A549 treated with Hydrocortisone at 1 μM for 4 hours (cell line): ENCODE measurements at places on chromosomes 4 and X. TPM values are rescaled to one million over a fixed set of nuclear protein-coding genes. Genes with fewer than 3 reads are reported as not detected.

The WAS gene
- total RNA-seq, result 0.20 to 0.61 TPM (median 0.28 TPM) in 5 replicates

The UPF3B gene
- total RNA-seq, result 16.5 to 22.0 TPM (median 17.0 TPM) in 5 replicates

The ETDA gene
- total RNA-seq, result not detected in 5 replicates

The RADX gene
- total RNA-seq, result 0.03 to 0.06 TPM (median 0.03 TPM) in 4 of 5 replicates, not detected in the other

The MORC4 gene
- 28.7 to 42.6 TPM (median 30.1 TPM) in 5 replicates for total RNA-seq

The CD99 gene
- 299 to 328 TPM (median 321 TPM) in 5 replicates for total RNA-seq

The SHROOM3 gene
- total RNA-seq, result 11.0 to 16.6 TPM (median 14.6 TPM) in 5 replicates

The MAGEC3 gene
- not detected in 5 replicates for total RNA-seq

The ARAF gene
- total RNA-seq, result 46.6 to 57.5 TPM (median 54.7 TPM) in 5 replicates

The SPANXN3 gene
- total RNA-seq, result not detected in 5 replicates

The PDZD4 gene
- total RNA-seq, result 2.9 to 3.7 TPM (median 3.4 TPM) in 5 replicates
